ENCODE measurements at places on chromosomes 3 and 15.

DNA sequence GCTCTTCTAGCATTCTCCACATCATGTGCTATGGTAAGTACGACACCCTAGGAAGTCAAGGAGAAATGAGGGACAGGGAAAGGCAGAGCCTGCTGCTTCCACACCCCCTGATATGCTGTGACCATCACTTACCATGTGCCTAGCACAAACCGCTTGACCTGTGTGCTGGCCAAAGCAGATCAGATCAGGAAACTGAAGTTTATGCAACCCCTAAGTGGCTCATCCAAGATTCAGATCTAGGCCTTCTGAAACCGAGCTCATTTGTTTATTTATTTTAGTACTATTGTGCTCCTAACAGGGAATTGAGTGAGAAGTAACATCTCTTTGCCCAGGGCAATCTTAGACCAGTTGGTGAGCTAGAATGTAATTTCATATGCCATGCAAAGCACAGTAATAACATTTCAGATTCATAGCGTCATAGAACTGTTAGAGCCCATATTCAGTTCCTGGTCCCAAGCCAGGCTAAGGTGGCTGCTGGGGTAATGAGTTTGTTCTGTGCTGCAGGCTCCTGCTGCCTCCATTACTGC is at the start of gene RTP2:
TSS of gene RTP2 (minus strand) at position 51 of the 527 bp plus-strand sequence. CDS start 429 bp downstream, outside the sequence.
- no peak for DNase-seq

GRCh38 chr3:172467170-172467824 is 19.0 kb upstream of the GHSR start:
- peak; percentile 64 for DNase-seq

- DNase-seq, result peak; percentile 35
These were observed 7.6 kb downstream of the CORO2B start for GRCh38 chr15:68586274-68586961.

GRCh38 chr3:10149226-10149625 is 7.6 kb downstream of the VHL start:
- DNase-seq, result peak; percentile 58

- no peak for DNase-seq
These were observed 229.1 kb upstream of the ARHGEF26 start for GRCh38 chr3:153892126-153892525.

- DNase-seq, result no peak
These were observed 2.8 kb downstream of the ACTL6A start for GRCh38 chr3:179565496-179565895.

- no peak for DNase-seq
These were observed 68.0 kb upstream of the RBMS3 start for GRCh38 chr3:29212789-29213433.

- DNase-seq, result no peak
These were observed 113.9 kb downstream of the GABRG3 start for GRCh38 chr15:27084844-27085243.

DNA sequence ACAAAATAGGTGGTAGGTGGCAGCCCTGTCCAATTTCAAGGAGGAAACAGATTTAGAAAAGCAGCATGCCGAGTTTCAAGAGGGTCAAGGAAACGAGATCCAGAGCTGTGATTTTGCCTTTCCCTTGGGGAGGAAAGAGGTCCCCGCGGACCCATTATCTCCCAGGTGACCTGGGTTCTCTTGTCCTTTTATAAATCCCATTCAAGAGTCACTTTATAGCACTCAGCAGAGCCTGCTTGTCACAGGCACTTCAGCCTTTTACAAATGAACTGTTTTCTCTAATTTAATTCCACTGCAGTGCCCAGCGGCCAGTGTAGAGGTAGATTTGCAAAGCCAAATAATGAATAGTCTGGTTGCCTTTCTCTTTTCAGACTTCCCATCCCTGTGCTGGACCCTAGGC is 99.9 kb downstream of the CD47 start:
- DNase-seq, result no peak

GRCh38 chr3:31462050-31462569 is 70.6 kb upstream of the STT3B start:
- peak; percentile 26 for DNase-seq

DNA sequence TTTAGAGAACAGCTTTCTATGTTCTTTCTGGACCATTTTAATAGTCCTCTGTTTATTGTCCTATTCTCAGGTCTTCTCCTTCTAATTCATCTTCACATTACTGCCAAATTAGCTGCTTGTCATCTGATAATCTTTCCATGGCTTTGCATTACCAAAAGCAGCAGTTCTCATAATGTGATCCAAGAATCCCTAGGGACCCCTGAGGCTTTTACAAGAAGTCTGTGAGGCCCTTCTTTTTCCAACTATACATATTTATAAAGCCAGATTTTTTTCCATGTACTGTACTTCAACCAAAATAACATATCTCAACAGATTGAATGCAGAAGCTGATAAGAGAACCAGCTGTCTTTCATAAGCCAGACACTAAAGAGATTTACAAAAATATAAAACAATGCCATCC is 162.5 kb upstream of the BFSP2 start:
- no peak for DNase-seq

GRCh38 chr3:179015551-179016020 is 56.0 kb downstream of the ZMAT3 start:
- DNase-seq, result peak; percentile 85

GRCh38 chr3:130386604-130387263 is 41.3 kb downstream of the COL6A5 start:
- no peak for DNase-seq

DNA sequence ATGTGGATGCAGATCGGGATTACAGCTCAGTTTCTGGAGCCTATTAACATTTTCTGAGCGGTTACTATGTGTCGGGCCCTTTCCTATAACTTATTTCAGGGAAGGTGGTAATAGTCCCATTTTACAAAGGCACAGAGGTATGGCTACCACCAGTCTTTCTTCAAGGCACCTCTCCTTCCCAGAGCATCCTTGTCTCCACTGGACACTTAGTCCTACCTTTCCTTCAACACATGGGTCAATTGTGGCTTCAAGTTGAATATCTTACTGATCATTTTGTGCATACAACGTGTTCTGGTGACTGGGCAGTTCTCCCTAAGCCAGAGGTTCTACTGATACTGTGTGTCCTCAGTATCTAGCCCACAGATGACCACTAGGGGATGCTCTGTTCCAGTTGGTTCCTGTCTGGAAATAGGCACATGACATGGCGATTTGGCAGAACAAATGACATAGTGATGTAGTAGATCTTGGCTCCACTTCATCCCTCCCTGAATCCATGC is 60.7 kb upstream of the CMTM8 start:
- peak; percentile 69 for DNase-seq

DNA sequence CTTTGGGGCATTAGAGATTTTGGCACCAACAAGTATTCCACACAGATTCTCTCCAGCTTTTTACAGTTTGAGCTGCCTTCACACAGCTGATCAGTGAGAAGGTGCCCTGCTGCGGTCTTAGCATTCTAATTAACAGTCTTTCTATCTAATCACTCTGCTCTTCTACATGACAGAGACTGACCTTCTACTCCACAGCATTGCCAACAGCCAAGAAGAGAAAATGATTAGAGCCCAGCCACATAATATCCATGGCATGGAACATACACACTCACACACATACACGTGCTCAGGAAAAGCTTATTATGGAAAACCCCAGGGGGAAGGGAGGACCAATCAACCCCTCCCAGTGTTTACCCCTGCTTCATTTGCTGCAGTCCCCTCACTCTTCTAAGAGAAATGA is 76.1 kb upstream of the PPP2R3A start:
- no peak for DNase-seq

DNA sequence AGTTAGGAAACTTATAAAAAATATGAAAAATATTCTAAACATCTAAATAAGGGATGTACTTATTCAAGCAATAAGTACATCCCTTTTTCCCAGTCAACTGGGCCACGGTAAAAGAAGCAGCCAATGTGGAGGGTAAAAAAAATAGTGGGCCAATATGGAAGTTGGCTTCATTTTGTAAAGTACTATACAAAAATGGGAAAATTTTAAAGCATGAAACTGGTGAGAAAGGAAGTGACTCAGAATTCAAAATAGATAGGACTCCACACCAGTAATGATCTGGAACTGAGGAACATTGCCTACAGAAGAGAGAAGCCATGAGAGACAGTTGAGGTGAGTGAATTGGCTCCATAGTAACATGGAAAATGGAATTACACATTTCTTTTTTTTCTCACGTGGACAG is 108.9 kb downstream of the FNDC3B start:
- DNase-seq, result peak; percentile 79

DNA sequence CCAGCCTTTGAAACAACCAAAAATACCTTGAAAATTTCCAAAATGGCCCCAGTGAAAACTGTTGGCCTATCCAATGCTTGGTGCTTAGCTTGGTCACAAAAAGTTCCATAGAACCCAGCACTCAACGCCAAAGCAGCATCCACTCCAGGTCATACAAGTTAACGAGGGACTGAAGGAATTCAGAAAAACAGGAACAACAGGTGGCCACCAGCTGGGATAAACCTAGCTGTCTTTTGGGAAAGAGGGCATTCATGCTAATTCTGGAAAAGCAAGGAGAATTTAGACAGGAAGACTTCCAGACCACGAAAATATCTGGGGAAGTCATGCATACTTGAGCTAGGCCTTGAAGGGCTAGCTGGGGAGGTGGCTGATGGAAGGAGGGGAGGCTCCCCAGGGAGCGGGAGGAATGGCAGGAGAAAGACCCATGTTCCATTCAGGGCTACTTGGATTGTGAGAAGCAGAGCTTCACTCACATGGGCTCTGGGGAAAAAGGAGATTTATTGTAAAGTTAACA is 28.6 kb downstream of the COLQ start:
- DNase-seq, result no peak

DNA sequence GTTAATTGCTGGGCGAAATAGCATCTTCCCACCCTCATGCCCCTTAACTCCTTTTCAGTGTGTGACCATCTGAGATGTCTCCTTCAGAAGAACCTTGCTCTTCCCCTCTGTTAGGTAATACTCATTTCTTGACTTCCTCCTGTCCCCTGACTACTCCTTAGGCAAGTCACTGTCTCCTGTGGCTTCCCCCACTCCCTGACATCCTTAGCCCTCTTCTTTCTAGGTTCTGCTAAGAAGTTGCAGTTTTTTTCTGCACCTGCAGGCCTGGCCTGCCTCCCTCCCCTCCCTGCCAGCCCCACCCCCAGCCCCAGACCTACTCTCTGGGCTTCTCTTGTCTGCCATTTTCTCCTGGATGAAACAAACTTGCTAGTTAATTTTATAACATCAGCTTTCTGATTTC is 15.2 kb upstream of the EID1 start:
- DNase-seq, result no peak

- DNase-seq, result no peak
These were observed 241.7 kb upstream of the MDFIC2 start for GRCh38 chr3:70554170-70554569.

DNA sequence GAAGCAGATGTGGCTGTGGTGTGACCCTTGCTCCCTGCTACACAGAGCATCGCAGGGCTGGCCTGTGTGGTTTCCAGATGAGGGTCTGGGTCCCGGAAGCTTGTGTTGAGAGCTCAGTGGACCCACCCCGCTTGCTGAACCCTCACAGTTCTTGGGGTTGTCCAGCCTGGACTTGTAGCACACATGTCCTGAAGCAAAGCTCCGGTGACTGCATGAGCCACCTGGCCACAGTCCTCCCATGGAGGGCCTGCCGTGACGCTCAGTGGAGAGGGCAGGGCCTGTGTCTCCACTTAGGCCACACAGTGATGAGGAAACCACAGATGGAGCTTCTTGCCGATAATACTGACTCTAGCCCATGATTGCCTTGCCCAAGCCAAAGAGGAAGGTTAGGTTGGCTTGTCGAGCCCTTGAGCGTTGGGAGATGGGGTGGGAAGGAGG is 62.6 kb downstream of the RGMA start:
- DNase-seq, result no peak

DNA sequence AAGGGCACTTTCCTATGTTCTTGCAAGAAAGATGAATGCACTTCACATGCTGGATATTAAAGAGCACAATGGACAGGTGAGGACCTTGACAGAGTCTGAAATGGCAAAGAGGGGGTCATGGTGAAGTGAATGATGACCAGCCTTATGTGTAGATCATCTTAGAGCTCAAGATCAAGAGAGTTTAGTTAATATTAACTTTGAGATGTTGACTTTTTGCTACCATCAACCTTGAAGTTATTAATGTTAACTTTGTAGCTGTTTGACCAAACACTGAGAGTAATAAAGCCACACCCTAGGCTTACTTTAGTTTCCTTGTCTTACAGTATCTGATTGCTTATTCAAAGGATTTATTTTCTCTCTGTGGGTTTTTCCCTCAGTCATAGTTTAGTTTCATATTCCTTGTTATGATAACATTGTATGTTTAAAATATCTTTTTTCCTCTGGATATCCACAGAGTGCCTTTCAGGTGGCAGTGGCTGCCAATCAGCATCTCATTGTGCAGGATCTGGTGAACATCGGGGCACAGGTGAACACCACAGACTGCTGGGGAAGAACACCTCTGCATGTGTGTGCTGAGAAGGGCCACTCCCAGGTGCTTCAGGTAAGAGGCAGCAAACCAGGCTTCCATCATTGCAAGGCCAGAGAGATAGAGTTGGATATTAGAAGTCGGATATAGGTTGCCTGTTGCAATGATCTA is 5.4 kb downstream of the NFKBIZ start:
- DNase-seq, result no peak

- no peak for DNase-seq
These were observed 107.5 kb upstream of the SLC2A2 start for GRCh38 chr3:171133796-171134569.

GRCh38 chr3:125594581-125595011 is 701 bp downstream of the OSBPL11 start:
- DNase-seq, result peak; percentile 20

DNA sequence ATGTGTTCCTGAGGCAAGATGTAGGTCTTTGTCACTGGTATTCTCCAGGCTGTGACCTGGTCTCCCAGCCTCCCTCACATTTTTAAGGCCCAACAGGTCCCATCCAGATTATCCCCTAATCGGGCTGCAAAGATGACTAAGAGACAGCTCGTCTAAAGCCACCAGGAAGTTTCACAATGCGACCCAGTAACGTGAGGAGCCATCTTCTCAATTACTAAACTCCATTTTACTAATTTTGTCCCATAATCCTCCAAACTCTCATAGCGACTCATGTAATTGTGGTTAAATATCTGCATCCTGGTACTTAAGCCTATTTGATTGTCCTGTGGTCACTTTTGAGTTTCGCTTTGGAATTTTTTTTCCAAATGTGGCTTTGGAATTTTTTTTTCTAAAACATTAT is 8.7 kb upstream of the PLA2G4F start:
- DNase-seq, result peak; percentile 58

DNA sequence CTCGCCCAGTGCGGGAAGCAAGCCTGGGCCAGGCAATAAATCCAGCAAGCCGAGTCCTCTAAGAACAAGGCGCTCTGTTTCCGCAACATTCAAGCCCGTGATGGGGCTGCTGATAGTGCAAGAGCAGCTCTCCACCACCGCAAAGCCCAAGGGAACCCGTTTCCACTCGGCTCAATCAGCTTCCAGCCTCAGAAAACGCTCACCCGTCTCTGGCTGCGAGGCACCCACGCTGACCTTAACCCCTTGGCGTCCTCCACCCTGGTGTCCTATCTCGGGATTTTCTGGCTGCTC is 17.8 kb downstream of the SPATA12 start:
- DNase-seq, result peak; percentile 52

Measured in suppressor macrophage treated with lipopolysaccharide for 4 hours (primary cell).